Thymus (tissue), 14 donors: ENCODE measurements at places on chromosomes 5 and 9. TPM values are rescaled to one million over a fixed set of nuclear protein-coding genes. Genes with fewer than 3 reads are reported as not detected.

DNA sequence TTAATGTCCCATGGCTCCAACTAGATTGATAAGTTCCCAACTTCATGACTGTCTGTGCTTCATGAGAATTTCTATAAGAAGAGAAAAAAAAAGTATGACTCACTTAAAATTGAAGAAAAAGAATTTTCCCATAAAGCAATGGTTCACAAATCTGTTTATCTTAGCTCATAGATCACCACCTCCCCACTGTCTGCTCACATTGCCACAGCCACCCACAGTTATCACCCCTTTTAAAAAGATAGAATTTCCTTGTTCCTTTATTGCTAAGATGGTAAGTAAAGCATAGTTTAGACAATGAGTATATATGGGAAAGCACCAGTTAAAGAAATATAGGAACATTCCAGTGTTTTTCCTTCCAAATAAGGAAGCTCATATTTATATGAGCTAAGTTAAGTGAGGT lies 67.1 kb downstream of the ALDH7A1 start:
- no peak for DNase-seq

- no peak for DNase-seq
Observed at GRCh38 chr5:60325870-60326269, 374.1 kb downstream of the DEPDC1B start.

DNA sequence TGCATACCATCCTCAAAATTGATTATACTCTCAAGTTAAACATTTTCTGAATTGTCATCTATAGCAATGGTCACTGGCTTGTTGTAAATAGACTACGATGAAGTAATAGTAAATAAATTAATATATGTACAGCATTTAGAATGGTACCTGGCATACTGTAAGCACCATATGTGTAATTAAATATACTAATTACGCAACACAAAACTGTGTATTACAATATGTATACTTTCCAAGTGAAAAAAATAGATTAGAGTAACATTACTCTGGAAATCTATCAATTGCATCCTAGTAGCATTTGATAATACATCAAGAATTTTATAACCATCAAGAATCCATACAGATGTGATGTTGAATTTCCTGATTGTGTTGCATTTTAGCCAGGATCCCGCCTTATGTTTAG lies 17.2 kb upstream of the ROR2 start:
- DNase-seq: no peak

DNA sequence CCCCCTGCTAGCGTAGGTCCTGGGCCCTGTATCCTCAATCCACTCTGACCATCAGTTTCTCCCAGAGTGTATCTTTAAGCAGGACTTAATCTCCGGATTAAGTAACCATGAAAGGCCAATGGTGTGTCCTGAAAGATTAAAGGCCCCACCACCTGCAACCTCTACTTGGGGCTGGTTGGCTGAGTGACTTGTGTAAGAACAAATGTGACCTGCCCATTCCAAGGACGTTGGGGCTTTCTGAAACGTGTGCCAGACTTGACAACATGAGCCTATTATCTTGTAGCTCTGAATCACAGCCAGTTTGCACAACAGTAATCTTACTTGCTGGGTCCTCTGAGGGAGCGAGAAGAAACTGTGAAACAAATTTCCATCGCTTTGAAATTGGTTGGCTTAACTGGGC lies 3.1 kb upstream of the PRELID2 start:
- no peak for DNase-seq

TRPM3 gene
- polyA plus RNA-seq: 0.14 TPM

DNA sequence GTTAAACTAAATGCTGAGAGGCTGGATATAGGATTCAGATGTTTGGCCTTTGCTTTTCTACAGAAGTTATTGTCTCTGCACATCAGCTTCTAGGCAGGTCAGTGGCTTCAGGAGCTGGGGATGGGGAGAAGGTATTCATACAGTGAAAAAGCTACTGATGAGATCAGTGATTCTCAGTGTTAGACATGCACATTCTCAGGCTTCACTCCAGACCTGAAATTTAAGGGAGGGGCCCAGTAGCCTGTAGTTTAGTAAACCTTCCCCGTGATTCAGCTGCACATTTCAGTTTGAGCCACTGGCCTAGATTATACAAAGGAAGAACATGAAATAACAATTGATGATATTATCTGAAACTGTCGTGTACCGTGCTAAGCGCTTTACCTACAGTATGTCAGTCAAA lies 127.2 kb downstream of the ARHGAP26 start:
- DNase-seq: no peak

DNA sequence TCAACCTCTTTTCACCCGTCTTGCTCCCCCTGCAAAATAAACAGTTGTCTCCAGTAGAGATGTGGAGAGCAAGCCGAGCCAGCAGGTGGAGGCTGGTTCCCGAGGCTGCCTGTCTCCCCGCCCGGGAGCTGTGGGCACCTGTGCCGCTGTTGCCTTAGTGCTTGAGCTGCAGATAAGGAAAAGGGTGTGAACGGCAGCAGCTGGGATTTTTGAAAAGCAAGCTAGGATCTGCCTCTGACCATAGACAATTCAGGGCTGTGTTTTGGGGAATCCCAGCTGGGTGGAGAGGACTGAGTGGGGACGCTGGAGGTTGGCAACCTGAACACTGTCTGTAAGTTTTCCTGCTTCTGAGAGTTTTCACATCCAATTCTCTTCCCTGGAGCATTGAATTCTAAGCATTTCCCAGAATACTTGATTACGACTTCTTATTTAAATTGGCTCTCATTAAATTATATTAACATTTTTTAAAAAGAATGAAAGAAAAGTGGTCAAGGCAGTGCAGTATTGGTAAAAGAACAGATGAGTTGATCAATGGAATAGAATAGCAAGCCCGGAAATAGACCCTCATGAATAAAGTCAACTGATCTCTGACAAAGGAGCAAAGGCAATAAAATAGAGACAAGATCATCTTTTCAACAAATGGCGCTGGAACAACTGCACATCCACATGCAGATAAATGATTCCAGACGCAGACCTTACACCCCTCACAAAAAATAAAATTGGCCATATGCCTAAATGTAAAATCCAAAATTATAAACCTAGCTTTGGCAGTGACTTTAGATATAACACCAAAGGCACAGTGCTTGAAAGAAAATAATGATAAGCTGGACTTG lies 9.7 kb downstream of the WNK2 start:
- DNase-seq: no peak

DTWD2 gene
- 2.3 TPM for polyA plus RNA-seq

DNA sequence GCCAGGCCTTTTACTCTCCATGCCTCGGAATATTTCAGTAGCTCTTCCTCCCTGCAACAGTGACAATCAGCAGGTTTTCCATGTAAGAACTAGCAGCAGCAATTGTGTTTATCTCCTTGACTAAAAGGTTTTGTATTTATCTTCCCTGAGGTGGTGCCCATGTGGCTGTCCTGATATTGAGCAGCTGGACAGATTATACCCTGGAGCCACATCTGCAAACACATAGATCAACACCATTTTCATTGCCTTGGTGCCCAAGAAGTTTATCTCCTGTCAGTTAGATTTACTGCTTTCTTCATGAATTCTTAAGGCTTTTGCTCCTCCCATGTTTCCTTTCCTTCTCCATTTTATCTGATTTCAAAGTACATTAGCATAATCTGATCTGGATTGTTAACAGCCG lies 378.4 kb downstream of the SPATA31D1 start:
- no peak for DNase-seq

GRCh38 chr5:157827423-157827822 lies 31.5 kb downstream of the CLINT1 start:
- no peak for DNase-seq

- DNase-seq: no peak
Observed at GRCh38 chr5:78090002-78090401, 204.5 kb downstream of the AP3B1 start.

DNA sequence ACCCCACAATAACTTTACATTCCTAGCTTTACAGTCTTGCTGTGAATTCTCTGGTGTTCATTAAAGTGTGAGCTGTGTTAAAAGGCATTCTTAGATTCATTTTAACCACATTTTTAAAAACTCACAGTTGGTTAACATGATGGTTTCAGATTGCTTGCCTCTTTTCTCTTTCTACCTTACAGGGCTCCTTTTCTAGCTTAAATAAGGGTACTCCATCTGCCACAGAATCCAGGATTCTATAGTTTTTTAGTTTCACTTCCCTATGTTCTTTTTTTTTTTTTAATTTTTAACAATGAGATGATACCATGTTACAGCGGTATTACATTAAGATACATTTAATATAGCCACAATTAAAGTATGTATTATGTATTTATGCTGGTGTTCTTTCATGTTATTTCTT lies 3.9 kb upstream of the FBXO4 start:
- DNase-seq: no peak

GRCh38 chr5:177353093-177353492 lies 1.6 kb upstream of the LMAN2 start:
- DNase-seq: no peak

SLC25A2 gene
- polyA plus RNA-seq: 0.16 TPM

- DNase-seq: no peak
Observed at GRCh38 chr5:79021753-79022152, 36.6 kb upstream of the ARSB start.

LOX gene
- 5.2 TPM for polyA plus RNA-seq

DNA sequence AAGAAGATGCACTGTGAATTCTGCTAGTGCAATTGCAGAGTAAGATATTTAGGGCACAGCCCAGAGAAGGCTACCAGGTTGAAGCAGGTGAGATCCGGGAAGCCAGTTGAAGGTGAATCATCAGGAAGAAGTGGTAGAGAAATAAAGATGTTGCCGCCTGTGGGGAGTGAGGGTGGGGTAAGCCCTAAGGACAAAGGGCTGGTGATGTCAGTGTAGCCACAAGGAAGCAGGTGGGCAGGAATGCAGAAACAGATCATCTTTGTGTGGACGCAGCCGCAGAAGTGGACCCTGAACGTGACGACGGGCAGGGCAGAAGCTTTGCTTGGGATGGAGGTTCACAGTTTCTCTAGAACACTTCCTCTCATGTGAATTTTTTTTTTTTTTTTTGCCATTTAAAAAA lies 164.2 kb downstream of the ACTL7B start:
- DNase-seq: no peak

- no peak for DNase-seq
Observed at GRCh38 chr5:6786786-6787495, 73.7 kb downstream of the TENT4A start.

SH3GL2 gene
- 1.8 TPM for polyA plus RNA-seq

DNA sequence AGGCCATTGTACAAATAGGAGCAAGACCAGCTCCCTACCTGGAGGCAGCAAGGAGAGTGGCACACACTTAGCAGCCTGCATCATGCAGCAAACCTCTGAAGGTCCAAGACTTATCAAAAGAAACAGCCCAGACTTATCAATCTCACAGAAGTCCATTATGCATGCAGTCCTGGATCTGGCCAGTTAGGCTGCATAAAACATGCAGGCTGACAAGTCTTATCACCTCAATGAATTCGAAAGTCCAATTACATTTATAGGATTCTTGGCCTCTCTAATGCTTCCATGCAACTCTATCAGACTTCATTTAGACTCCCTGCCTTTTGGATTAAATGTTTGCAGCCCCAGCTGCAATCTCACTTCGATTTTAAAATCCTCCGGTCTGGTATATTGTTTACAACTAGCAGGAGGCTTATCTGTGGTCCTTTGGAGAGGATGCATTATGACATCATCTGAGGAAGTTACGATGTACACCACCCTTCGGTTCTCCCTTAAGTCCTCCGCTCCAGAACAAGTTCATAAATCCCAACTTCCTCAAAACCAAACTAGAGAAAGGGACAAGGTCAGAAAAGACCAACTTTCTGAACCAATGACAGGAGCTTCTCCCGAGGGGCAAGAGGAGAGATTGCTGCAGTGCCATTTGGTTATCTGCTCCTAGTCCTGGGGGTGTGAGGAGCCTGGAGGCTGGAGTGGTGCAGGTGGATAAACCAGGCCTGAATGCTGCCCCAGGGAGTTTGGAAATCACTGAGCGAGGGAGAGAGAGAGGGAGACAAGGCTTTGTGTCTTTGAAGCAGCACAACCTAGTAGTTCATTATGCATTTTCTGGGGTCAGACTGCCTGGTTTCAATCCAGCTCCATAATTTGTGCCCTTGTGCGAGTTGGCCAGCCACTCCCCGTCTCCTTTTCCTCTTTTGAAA lies 313.9 kb downstream of the TLE1 start:
- DNase-seq: no peak

DNA sequence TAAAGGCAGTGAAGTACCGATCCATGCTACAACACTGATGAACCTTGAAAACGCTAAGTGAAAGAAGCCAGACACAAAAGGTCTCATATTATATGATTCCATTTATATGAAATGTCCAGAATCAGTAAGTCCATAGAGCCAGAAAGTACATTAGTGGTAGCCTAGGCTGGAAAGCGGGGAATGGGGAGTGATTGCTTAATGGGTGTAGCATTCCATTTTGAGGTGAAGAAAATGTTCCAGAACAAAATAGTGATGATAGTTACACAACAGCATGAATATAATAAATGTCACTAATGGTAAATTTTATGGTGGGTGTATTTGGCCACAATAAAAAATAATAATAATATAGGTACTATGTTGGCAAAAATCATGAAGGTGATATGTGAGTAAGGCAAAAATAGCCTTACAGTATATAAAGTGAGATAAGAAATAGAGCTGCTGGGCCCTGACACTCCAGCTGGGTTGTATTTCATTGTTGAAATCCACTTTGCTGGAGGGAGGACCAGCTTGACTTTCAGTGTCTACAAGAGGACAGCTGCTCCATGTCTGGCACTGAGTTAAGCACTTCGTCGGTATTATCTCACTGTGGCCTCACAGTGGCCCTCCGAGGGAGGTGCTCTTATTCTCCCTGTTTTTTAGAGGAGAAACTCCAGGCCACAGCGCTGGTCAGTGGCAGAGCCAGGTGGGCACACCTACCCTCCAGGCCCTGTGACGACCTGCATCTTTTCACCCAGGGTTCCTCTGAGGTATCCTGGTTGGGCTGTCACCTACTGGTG lies 22.4 kb upstream of the ANGPTL2 start:
- DNase-seq: no peak

GRCh38 chr5:111119856-111120255 lies 27.7 kb downstream of the WDR36 start:
- DNase-seq: no peak

TTC39B gene
- 9.4 TPM for polyA plus RNA-seq

DNA sequence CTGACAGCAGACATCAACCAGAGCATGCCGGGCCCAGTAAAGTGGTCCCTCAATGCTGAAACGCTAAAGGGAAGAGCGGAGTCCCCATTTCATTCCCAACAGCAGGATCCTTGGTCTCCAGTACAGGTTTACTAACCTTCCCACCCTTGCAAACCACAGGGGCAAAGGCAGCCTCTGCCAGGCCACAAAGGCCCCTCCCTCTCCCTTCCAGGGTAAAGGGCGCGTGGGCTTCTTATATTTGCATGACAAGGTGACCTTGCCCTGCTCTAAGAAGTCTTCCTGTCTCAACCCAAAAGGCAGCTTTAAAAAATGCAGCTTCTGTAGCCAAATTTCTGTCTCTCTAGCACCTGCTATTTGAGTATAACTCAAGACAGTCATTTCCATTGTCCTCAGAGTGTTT lies 131.5 kb upstream of the PTCH1 start:
- no peak for DNase-seq

- DNase-seq: no peak
Observed at GRCh38 chr5:170186156-170186555, 46.6 kb upstream of the C5orf58 start.

DNA sequence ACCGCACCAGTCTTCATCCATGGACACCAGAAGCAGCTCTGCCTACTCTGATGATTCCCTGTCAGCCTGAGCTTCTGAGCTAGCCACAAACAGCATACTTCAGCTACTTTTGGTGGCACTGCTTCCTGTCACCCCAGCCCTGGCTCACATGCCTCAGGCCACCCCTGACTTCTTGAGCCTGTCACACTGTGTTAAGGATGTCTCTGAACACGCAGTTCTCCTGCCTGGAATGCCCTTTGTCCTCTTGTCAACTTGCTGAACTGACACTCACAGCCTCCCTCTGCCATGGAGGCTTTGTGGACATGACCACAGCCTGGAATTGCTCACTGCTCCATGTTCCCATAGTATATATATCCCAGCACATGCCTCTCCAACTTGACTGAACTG lies 7.2 kb downstream of the MACROH2A1 start:
- no peak for DNase-seq

CDKN2B gene
- 7.3 TPM for polyA plus RNA-seq

UGT3A2 gene
- 0.30 TPM for polyA plus RNA-seq
